Left colon (tissue), 2 donors: ENCODE measurements at places on chromosomes 6 and 20.

DNA sequence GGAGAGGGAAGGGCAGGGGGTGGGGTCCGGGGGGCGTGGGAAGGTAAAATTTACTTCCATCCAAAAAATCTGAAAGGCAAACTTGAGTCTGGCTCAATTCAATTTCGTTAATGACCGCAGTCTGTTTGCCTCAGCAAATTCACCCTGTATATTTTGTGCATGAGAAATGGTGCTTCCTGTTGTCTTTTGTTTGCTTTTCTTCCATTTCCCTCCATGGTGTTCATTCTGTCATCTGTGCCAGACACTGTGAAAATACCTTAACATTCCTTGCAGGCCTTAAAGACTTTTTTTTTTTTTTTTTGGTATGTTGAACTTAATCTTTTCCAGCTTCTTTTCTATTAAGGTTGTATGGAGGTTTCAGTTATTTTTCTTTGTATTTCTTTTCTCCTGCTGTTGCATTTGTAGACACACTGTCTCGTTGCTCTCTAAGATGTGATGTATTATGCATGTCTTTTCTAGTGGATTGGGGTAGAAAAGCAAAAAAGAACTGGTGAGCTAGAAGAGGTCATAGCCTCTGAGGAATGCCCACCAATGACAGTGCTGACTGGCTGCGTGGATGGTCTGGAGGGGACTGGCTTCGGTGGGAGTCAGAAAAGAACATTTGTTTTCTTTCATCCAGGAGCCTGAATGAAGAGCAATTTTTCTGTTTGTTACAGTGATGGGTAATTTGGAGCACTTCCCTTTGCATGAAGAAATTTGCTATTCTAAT is 585.0 kb upstream of the MAP3K7 start:
- DNase-seq, result no peak

DNA sequence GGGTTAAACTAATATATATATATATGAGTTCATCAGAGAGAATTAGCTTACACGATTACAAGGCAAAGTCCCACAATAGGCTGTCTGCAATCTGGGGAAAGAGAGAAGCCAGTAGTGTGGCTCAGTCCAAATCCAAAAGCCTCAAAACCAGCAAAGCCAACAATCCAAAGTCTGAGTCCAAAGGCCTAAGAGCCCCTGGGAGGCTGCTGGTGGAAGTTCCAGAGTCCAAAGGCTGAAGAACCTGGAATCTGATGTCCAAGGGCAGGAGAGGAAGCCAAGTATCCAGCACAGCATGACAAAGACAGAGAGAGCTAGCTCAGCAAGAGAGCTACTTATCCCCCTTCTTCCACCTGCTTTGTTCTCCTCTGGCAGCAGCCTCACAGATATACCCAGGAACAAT is 274.7 kb upstream of the ID4 start:
- DNase-seq, result no peak

GRCh38 chr6:85483846-85484245 is 34.0 kb downstream of the NT5E start:
- DNase-seq, result no peak

DNA sequence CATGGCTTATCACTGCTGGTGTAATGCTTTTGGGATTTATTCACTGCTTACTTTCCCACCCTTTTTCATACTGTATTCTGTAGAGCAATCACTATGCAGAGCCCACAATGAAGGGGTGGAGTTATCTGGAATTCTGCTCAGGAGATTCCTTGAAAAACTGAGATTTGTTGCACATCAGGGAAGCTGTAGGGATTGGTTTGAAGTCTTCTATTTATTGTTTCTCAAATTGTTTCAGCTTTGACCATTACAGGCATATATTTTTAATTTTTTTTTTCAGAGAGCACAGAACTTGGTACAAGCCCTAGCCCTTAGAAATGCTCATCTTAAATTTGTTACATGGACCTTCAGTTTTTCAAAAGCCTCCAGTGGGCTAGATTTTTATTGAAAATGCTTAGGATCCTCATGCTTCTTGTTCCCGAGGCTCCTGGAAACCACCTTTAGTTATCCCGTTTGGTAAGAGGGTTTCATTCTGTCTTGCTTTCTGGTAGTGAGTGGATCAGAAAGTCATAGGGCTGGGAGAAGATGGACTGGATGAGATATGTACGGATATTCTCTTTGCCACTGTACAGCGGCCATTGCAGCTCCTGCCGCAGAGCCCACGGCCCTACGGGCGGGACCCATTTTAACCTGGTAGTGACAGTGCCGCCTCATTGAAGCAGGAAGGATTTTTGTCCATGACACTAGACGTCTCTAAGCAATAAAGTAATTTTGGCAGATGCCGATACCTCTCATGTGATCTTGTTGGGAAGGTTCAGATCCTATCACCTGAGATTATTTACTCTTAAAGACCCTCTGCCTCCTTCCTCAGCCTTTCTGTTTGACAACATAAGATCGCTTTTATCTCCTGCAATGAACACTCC is 45.3 kb upstream of the ZNF184 start:
- no peak for DNase-seq

GRCh38 chr6:79630883-79631692 is at the start of gene SH3BGRL2:
Gene SH3BGRL2 (plus strand): TSS chr6:79631329. CDS start chr6:79631462, 133 bp downstream.
- peak; percentile 94 for DNase-seq

GRCh38 chr6:83594941-83595340 is 82.6 kb downstream of the PRSS35 start:
- no peak for DNase-seq

DNA sequence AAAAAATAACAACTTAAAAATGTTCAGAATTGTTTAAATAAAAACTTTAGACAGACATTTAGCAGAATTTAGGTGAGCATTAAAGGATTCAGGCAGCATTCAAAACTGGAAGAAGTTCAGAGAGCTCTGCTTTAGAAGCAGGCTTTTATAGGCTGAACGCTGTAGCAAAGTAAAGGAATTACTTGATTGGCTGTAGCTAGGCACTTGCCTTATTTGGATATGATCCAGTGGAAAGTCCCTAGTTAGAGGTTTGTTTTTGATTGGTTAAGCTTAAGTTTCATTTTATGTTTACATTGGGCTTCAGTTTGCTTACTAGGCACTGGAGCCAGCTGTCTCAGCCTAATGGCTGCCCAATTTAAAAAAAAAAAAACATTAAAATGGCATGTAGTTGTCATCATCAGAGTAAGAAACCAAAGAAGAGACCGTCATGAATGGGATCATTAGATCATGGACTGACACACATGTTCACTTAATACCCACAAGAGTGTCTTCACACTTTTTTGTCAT is 65.1 kb downstream of the CBFA2T2 start:
- DNase-seq, result no peak

DNA sequence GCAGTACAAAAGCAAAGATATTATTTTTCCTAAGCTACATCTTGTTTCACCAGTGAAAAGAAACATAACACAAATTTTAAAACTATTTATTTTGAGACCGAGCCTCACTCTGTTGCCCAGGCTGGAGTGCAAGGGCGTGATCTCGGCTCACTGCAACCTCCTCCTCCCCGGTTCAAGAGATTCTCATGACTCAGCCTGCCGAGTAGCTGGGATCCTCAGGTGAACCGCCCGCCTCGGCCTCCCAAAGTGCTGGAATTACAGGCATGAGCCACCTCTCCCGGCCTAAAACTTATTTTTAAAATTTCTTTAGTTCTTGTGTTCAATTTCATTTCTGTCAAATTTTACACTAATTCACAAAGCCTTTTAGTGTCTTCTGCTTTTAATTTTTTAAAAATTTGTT is 5.9 kb downstream of the SRSF12 start:
- DNase-seq, result no peak
